Activated T-cell treated with anti-CD3 and anti-CD28 coated beads for 24 hours (primary cell): ENCODE measurements at places on chromosomes 13 and 19.

GRCh38 chr13:34862311-34862710 lies 79.8 kb upstream of the NBEA start:
- DNase-seq: no peak

DNA sequence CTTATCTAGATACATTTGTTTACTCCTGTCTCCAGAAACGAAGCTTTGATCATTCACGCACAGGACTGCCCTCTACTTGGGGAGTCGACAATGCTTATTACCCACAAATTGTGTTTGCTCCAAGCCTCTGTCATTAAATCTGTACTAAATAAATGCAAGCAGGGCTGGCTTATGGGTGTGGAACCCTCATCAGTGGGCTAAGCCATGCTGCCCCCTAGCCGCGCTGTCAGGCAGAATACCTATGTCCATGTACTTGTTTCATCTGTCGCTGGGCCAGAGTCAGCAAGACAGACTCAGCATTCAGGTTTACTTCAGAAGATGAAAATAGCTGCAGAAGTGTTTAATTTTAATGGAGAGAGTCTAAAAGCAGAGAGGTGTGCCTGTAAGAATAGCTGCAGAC lies 110.0 kb upstream of the PRR20A start:
- no peak for DNase-seq

GRCh38 chr13:110341445-110342244 lies 34.6 kb downstream of the COL4A2 start:
- no peak for DNase-seq

- no peak for DNase-seq
Measured at GRCh38 chr13:35894636-35895035, 236.5 kb downstream of the DCLK1 start.

DNA sequence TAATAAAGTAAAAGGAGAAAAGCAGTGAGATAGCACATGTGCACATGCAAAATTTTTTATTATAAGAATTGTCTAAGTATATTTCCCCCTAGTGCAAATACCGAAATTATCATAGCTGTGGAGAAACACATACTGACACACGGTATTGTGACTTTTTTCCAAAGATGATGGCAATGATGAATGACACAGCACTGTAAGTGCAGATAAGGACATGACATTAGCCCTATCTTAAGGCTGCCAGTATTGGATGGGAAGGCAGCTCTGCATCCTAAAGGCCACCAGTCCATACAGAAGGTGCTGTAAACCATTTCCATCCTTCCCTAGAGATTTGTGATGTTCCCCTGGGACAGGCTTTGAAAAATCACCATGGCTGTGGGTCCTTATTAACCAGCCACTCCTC lies 11.5 kb upstream of the MICU2 start:
- no peak for DNase-seq

DNA sequence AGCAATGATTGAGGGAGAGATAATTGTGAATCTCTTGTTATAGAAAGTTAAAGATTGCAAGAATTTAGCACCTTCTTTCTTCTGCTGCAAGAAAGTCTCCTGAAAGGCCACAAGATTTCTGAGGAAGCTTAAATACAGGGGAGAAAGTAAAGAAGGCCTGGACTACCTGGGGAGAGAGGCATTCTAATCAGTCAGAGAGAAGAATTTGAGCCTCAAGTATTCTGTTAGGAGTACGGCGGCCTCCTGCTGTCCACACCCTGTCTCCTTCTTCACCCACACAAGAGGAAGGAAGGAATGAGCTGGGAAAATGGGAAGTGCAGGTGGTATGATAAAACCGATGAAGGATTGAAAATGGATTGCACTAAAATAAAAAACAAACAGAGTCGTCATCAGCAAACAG lies 474.7 kb downstream of the DIAPH3 start:
- no peak for DNase-seq

GRCh38 chr19:54208784-54209057 lies 8.1 kb downstream of the RPS9 start:
- no peak for DNase-seq

DNA sequence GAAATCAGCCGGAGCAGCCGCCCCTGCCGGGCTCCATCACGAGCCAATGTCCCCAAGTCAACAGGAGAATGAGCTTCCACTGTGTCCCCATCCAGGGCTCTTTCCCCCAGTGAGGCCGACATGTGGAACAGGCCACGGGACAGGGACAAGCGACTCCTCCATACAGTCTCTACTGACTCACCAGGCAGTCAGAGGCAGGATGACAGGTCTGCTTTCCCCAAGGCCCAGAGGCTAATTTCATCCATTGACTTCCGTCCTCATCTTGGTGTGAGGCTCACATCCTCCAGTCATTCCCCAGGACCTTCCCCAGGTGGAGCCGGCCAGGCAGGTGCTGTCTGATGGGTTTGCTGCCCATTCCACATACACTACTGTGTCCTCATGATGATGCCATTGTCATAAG lies 3.5 kb downstream of the CEACAM6 start:
- DNase-seq: no peak

DNA sequence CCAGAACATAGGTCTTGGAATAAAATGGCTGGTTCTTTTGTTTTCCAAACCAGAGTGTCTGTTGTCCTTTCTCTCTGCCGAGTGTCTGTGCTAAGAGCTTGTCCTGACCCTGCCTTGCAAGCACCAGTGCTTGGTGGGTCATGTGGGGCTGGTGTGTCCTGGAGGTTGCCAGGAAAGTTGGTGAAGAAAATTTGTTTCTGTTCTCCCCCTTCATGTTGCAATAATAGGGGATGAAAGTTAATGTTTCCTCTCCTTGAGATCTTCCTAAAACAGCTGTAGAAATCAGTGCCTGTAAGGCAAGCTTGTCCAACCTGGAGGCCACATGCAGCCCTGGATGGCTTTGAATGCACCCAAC lies 2.7 kb downstream of the HAMP start:
- DNase-seq: no peak

- no peak for DNase-seq
Measured at GRCh38 chr19:43662487-43662886, 7.5 kb downstream of the PLAUR start.
